ENCODE measurements at places on chromosomes 11 and 22.

GRCh38 chr11:45834298-45834756, 12.9 kb upstream of the CRY2 start:
- DNase-seq, result no peak

- peak; percentile 12 for DNase-seq
Observed at GRCh38 chr11:18452927-18453326, 2.7 kb upstream of the LDHAL6A start.

DNA sequence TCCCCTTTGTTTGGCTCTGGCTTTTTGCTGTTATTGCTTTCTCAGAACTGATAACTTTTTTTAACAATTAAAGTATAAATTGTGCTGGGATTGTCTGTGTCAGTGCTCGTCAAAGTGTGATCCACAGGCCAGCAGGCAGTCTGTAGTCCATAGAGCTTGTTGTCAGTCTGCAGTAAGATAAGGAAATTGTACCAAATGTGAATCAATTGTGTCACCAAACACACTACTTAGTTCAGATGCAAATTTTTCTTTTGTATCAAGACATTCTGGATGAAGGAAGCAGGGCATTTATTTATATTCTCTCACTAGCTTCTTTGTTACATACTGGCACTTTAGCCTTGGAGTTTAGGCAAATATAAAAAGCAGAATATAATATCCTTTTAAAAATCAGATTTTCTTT, 121.0 kb downstream of the WNT11 start:
- DNase-seq, result no peak

DNA sequence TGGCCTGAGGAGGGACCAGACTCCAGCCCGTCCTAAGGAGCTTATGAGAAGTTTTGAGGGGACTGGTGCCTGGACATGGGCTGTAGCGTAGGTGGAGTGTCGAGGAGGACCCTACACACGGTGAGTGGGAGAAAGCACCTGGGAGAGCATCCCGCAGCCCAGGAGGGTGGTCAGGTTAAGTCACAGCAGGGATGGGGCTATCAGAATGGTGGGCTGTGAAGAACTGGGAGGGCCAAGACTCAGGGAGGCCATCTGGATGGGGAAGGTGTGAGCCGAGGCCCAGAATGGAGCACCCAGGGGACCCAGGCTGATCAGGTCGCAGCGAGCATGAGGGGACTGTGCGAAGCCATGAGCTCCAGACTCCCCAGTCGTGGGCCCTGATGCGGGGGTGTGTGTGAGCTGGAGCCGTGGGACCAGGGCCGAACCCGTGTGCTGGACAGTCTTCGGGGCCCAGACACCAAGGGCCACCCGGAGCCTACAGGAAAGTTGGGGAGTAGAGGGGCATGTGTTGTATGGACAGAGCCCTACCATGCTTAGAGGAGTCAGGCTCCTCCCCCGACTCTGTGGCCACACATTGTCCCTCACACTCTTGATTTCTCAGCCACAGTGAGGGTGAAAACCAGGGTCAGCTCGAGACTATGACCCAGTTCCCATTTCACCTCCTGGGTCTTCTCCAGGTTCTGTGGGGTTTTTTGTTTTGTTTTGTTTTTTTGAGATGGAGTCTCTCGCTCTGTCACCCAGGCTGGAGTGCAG, 54.3 kb downstream of the BCR start:
- no peak for DNase-seq

DNA sequence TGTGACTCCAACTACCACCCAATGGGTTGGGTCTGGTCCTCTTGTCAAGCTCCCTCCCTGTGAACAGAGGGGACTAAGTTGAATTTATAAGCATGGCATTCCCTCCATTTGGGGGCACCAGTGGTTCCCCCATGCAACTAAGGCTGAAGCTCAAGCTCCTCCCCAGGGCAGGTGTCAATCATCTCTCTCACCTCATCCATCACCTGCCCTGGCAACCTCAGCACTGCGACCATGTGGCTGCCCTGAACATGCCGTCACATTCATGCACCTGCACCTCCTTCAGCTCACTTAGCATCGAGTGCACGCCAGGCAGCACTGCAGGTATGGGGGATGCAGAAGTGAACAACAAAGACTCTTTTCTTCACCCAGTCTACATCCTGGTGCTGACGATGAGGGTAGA, 799.3 kb downstream of the TBC1D22A start:
- no peak for DNase-seq

GRCh38 chr11:36241497-36241896, 47.7 kb downstream of the COMMD9 start:
- DNase-seq, result no peak

- no peak for DNase-seq
Observed at GRCh38 chr11:61650781-61651571, 29.2 kb upstream of the DAGLA start.

DNA sequence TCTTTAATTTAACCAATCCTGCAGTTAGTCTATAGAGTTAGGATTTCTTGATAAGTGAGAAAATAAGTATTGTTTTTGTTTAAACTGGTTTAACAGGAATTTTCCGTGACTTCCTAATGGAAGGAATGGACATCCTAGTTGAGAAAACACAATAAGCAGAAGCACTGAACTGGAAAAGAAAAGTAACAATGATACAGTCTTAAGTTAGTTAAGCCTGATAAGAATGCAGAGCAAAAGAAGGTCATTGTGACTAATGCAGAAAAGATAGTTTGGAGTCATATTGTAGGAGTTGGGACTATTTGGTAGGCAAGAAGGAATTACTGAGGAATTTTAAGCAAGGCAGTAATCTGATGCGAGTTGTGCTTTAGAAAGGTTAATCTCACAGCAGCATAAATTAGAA, 11.7 kb downstream of the RNF141 start:
- peak; percentile 38 for DNase-seq

DNA sequence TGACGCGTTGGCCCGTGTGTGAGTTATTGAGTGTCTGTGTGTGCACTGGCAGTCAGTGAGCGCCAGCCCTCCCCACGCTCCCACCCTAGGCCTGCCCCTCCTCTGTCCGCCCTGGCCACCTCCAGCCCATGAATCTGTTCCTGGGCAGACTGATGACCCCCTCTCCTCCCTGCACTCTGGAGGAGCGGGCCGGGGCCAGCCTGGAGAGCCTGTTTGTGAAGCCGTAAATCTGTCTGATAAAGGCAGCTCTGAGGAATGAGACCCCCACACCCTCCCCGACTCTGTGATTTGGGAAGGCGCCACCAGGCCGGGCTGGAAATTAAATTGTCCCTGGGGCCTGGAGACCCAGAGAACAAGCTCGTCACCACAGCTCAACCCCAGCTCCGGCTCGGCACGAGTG, 8.6 kb downstream of the TSSC4 start:
- no peak for DNase-seq

GRCh38 chr11:69044111-69045013, 4.4 kb upstream of the TPCN2 start:
- peak; percentile 84 for DNase-seq

DNA sequence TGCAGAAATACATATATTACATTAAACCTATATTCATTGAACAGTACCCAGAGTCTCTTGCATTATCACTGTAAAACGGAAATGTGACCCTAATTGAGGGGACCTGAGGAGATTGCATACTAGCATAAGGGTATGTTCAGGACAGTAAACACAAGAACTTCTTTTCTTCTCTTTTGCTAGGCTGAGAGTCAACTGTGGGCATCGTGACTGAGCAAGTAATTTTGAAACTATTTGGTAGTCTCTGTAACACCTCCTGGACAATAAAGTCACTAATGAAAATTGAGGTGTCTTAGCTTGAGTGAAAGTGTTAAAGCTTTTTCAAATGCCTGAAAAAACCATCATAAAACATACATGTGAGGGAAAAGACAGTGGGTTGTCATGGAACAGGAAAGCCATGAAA, 90.9 kb downstream of the PDHX start:
- DNase-seq, result no peak

DNA sequence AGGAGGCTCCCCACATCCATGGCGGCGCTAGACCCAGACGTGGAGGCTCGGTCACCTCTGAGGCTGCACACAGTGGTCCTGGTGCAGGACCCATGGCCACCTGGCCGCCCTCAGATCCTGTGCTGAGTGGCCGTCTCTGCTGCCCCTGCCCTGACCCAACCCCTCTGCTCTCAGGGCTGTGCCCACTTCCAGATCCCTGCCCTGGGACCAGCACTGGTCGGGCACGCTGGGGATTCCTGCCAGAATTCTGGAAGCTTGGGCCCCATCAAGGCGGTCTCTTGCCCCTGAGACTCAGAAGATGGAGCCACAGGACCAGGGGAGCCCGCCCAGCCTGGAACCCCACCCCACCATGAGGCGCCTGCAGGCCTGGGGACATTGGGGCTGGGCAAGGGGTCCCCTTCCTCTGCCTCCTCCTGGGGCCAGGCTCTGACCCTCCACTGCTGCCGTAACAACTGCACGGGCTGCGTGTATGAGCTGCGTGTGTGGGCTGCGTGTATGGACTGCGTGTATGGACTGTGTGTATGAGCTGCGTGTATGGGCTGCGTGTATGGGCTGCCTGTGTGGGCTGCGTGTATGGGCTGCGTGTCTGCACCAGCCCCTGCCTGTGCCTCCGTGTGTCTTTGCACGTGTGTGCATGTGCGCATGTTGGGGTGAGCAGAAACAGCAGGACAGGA, 48.7 kb downstream of the IGLL1 start:
- no peak for DNase-seq

DNA sequence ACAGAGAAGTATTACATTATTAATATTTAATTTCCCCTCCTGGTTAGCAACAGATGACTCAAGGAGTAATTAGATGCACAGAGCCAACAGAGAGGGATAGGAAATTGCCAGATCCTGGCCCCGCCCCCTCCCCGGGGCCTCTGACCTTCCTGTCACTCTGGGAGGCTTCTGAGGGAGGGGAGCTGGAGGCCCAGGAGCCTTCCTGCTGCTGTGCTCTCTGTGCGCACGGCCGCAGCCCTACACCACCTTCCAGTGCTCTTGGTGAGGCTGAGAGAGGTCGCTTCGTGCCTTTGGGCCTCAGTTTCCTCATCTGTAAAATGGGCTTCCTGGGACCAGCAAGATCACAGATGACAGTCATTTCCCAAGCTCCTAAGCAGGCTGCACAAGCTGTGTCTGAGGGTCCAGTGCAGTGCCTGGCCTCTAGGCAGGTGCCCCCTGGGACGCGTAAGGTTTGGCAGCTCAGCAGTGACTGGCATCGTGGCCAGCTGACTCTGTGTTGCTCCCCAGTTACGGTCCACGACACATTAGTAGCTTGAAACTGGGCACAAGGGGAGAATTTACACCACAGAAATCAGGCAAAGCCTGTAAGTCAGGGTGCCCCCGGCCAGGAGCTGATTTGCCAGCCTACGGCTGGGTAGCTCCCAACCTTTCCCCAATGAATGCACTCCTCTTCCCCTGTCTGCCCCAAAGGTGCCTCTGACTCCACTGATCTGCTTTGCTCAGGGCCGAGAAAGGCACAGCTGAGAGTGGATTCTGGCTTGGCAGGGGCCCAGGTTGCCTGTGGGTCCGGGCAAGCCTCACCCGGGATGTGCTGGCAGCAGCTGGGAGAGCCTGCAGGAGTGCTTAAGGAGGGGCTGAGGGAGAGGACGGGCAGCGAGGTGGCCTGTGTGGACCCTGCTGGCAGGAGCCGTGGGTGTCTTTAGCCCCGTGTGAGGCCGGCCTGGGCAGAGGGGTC, 2.3 kb downstream of the ADORA2A start:
- DNase-seq, result no peak

GRCh38 chr11:2190657-2191471, 19.2 kb upstream of the TH start:
- DNase-seq, result no peak

GRCh38 chr22:46862418-46863324, 100.2 kb downstream of the TBC1D22A start:
- DNase-seq, result no peak

DNA sequence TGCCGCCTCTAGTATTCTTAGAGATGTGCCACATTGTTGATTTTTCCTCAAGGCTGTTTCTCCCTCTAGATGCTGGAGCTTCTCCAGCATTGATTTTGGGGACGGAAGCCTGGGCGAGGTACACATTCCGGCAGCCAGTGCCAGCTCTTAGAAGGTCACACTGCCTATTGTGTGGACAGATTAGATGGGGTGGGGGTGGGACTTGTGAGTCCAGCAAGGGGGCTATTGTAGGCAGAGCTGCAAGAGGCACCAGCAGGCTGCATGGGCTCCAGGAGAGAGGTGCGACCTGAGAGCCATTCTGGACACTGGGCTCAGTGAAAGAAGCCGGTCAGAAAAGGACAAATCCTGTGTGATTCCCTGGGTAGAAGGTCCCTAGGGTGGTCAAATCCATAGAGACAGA, 12.4 kb downstream of the C11orf21 start:
- DNase-seq, result no peak

- DNase-seq, result peak; percentile 25
Observed at GRCh38 chr11:105870516-105871113, 151.4 kb downstream of the MSANTD4 start.

GRCh38 chr11:33790040-33790439, 15.7 kb upstream of the FBXO3 start:
- DNase-seq, result no peak

DNA sequence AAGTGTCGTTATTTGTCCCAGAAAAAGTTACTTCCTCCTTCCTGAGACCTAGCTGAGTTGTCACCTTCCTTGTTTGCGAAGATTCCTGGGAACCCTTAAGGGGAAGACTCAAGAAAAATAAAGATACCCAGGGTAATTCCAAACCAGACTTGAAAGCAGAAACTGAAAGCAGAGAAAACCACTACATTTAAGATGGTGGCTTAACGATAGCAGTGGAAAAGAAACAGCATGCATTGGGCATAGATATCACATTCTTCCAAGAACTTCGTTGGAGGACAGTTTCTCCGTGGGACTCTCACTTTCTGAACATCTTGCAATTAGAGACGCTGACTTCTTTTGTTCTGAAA, 89.1 kb downstream of the FAM76B start:
- no peak for DNase-seq

GRCh38 chr11:64058494-64058893, 22.8 kb downstream of the FLRT1 start:
- DNase-seq, result no peak

DNA sequence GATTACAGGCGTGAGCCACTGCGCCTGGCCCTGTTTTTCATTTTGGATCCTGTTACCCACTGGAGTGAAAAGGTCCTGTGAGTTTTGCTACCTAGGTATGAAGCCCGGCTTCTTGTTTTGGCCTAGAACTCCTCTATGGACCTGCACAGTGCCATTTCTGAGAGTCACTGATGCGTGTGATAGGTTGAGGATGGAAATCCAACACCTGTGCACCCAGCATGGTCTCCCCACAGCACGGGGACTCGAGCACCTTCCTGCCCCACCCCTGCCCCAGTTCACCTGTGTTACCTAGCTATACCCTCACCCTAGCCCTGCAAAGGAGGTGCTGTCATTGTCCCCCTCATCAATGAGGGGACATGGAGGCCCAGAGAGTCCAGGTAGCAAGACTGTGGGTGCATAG, 5.1 kb downstream of the FBLN1 start:
- no peak for DNase-seq

DNA sequence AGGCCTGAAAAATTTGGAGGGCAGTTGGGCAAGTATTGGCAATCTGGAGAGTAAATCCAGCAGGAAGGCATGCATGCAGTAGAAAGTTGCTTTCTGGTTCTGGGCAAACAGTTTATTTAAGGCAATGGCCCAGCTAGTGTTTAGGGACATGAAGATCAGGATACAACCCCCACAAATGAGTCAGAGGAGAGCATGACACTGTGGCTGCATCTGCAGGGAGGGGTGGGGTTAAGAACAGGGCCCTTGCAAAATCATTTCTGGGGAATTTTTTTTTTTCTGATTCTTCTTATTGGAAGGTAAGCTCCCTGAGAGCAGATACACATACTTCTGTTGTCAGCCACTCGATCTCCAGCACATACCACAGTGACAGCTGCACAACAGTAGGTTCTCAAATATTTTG, 61.1 kb downstream of the FDX1 start:
- peak; percentile 69 for DNase-seq

GRCh38 chr11:10091314-10092045, 202.5 kb downstream of the SBF2 start:
- DNase-seq, result no peak

GRCh38 chr22:29821291-29822016, 16.6 kb downstream of the ASCC2 start:
- peak; percentile 94 for DNase-seq

All from fibroblast of skin of right biceps (primary cell).